ENCODE measurements at places on chromosomes 11 and 22.

DNA sequence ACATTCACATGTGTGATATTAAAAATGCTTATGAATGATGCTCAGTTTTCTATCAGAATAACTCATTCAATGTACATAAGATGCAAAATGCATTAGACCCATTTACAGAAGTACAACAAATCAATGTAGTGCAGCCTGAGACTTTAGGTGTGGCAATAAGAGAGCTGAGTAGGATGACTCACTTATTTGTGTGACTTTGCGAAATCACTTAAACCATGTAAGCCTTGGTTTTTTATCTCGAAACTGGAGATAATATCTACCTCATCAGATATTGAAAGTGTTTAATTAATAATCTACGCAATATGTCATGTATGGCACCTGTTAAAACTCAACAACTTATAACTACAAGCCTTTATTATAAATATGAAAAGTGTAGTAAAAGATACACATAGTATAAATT lies 105.7 kb upstream of the LUZP2 start:
- no peak for DNase-seq

- no peak for DNase-seq
These were observed 563 bp upstream of the PSMA1 start for GRCh38 chr11:14520747-14521151.

DNA sequence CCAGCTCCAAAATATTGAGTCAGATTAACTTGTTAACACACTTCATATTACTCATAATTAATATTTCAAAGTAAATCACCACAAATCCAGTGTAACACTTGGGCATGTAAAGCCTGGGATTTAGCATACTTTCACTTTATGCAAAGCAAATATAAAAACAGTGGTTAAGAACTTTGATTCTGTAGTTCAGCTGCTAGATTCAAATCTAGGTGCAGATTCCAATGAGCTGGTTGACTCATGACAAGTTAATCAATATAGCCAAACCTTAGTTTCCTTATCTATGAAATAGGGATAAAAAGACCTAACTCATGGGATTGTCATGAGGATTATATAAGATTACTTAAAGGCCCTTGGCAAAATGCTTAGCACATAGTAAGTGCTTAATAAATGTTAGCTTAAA lies 45.9 kb downstream of the ARHGAP42 start:
- DNase-seq: no peak

GRCh38 chr11:42205518-42205917 lies 746.1 kb upstream of the LRRC4C start:
- no peak for DNase-seq

DNA sequence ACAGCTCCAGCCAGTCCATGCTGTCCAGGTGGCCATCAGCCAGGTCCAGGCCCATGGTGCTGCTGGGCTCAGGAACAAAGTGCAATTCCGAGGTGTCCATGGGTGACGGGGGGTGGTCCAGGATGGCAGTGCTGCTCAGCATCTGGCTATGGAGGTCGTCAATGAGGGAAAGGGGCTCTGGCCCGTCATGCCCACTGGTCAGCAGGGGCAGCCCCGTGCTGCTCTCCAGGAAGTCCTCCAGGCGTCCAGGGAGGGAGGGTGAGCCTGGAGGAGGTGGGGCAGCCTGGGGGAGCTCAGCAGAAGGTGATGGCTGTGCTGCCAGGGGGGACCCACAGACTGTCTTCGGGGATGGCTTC lies 41.1 kb downstream of the SGSM3 start:
- no peak for DNase-seq

- no peak for DNase-seq
These were observed 811.1 kb upstream of the RAG2 start for GRCh38 chr11:37409124-37409523.

GRCh38 chr22:42686756-42687491 lies 33.7 kb downstream of the A4GALT start:
- no peak for DNase-seq
